ENCODE measurements at places on chromosomes 11 and 22. TPM values are rescaled to one million over a fixed set of nuclear protein-coding genes. Genes with fewer than 3 reads are reported as not detected.

SMC1B gene
- total RNA-seq: not detected

OR51E2 gene
- total RNA-seq: 0.94 TPM

MIOX gene
- total RNA-seq: not detected

PRRG4 gene
- total RNA-seq: 1.7 TPM

GPHA2 gene
- not detected for total RNA-seq

OR5B21 gene
- not detected for total RNA-seq

- ATAC-seq: no peak
Observed at GRCh38 chr11:105224482-105225253, 85.1 kb upstream of the CARD18 start.

DNA sequence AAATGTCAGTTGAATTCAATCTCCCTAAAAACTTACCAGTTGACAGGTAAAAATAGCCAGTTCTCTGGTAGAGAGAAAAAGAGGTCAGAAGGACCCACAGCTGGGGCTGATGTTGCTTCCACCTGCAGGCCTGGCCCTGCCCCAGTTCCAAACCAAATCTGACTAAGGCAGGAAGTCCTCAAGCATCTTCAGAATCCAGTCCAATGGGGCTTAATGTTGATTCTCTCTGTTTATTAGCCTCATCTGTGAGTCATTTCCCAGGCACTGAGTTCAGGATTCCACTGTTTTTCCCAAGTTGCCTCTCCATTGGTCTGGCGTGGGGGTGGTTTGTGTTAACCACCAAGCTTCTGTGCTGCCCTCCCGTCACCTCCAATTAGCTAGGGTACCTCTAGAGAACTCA, 601.8 kb downstream of the INSC start:
- ATAC-seq: no peak

GRCh38 chr11:64396079-64396591, 37.2 kb downstream of the RPS6KA4 start:
- no peak for ATAC-seq

Data from gastroesophageal sphincter (tissue), 4 donors.